ENCODE measurements at places on chromosomes 7 and 10.
A peak's percentile ranks its signal among the peaks of the same experiment; 100 is the strongest.

GRCh38 chr7:46881507-46882127, 700.3 kb downstream of the TNS3 start:
- no peak for DNase-seq

DNA sequence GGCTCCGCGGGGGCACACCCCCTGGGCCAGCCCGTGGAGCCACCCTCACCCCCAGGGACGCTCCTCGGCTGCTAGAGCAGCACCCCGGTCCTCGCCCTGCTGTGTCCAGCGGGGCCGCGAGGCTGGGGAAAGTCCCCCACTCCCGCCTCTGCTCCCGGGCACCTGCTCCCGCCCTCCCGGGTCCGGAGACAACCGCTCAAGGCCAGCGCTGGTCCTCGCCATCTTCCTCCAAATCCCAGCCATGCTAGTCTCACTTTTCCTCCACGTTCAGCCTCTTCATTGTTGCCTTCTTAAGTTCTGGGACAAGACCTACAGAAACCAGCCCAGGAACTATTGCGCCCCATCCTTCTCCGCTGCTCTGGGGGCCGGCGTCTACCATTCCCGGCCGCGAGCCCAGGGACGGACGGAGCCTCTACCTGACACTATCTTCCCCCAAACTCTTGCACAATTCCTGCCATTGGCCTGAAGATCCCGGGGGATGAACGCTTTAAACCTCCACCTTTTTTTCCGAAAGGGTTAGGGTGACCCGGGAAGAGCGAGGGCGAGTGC, 4.8 kb upstream of the KCP start:
- no peak for DNase-seq

DNA sequence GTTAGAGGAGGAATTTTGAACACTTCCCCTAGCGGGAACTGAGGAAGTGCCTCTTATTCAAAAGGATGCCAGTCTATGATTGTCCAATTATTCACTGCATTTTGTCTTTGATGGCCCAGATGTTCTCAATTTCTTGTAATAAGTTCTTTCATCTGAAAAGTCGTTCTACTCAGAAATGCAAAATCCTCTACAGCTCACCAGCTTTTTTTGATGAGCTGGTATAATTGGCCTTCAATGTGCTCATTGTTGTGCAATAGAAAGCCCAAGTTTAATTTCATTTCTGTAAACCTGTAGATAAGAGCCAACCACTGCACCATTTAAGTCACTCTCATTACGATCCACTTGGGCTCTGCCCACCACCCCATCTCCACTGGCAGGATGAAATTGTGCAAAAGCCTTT, 978.7 kb upstream of the AUTS2 start:
- no peak for DNase-seq

- DNase-seq: no peak
Measured at GRCh38 chr10:129952378-129953118, 11.5 kb downstream of the EBF3 start.

DNA sequence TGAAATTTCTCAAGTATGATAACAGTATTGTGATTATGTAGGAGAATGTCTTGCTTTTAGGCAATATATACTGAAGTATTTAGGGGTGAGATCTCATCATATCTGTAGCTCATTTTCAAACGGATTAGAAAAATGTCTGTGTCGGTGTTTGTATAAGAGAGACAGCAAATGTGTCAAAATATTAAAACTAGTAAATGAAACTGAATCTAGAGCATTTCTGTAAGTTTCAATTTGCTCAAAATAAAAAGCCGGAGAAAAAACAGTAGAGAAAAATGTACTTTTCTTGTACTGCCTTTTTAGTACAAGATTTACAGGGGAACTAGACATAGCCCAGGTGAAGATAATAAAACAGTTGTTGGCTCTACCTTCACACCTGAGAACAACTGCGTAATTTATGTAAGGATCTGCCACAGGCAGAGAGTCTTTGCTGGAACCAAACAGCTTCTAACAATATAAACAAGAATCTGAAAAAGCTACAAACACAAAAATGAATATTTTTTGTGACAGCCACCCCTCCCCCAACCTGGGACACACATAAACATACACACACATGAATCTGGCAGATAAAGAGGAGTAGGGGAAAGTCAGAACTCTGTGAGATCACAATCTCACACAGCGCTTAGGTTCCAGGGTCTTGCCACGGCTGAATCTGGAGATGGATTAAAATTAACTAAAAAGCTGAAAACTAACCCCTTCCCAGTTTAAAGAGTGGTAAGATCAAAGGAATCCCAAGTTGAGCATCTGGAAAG, 153.3 kb downstream of the AVL9 start:
- DNase-seq: no peak

DNA sequence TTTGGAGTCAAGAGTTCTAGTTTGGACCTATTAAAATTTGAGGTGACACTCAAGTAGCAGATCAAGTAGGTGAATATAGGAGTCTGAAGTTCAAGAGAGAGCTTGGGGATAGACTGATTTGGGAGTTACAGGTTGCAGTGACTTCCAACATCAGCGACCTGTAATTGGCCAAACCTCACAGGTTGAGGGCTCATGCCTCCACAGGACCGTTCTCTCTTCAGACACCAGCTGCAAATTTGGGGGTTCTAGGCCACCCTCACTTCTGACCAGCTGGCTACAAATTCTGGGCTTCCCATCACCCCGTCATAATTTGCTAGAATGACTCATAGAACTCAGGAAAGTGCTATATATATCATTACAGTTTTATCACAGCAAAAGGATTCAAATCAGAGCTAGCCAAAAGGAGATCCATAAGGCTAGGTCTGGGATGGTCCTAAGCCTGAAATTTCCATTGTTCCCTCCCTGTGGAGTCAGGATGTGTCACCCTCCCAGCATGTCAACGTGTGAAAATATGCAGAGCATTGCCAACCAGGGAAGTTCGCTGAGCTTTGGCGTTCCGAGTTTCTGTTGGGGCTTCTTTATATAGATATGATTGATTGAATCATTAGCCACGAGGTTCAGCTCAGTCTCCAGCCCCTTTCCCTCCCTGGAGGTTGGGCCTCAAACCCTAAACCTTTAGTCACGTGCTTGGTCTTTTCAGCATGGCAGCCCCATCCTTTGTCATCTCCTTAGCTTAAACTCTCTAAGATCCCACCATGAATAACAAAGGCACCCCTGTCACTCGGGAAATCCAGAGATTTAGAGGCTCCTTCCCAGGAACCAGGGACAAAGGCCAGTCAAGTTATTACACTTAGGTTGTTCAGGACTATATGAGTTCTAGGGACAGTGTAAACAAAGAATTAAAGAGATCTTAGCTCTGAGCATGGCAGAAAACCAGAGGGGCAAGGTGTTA, 20.7 kb upstream of the ZNF212 start:
- DNase-seq: no peak

DNA sequence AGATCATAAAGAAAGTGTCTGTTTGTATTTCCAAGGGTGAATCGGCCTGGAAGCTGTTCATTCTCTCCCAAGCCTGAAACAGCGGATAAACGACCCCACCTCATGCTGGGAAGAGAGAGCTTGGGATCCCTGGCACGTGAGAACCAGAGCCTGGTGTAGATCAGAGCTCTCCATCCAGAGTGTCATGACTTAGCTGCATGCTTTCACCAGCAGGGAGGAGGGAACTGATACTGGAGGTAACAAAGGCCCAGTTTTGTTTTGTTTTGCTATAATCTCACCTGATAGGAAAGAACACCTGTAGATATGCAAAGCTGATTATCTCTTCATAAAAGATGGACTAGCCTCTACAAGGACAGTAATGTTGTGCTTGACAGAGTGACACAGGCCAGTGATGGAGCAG, 236.6 kb downstream of the POM121L12 start:
- DNase-seq: no peak

DNA sequence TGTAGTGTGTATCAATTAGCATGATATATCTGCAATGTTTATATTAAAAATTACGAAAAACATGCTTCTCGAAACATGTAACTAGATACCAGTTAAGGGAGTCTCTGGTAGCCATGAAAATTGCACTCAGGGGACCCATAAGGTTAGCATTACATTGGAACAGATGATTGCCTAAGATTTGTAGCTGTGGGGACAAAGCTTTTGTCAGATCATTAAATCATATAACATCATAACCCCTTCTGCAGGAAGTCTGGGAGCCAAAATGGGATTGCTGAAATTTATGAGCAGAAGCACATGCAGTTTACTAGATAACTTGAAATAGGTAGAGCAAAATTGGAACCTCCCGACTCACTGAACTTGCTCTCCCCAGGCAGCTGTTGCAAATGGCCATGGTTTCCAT, 235.0 kb upstream of the IGFBP3 start:
- DNase-seq: no peak

DNA sequence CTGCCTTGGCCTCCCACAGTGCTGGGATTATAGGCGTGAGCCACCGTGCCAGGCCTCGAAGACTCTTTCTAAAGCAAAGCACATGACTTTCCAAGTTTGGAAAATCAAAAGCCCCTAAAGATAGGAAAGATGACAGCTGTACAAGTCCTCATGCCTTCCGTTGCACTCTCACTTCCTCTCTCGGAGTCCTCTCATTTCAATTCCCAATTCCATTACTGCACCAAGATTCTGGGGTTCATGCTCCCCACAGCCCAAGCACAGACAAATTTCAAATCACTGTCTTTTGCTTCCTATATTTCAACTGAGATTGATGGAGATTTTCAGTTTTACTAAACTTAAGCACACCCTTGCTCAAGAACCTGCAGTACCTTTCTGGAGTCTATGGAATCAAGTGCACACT, 10.9 kb upstream of the PLAU start:
- no peak for DNase-seq

DNA sequence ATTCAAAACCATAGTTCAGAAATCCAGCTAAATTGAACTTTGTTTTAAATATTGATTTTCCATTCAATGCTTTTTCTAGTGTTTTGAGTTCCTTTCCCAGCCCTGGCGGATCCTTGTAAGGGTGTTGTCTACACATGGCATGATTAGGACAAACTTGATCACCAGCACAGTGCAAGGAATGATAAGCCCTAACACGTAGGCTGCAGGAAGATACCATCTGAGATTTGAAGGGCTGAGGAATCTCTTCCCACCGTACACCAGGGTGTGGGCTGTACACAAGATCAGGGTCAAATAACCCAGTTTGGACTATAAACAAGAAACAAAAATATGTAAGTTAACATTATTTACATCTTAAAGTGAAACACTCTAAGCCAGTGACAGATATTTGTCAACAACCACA, 27.4 kb downstream of the STEAP4 start:
- no peak for DNase-seq

DNA sequence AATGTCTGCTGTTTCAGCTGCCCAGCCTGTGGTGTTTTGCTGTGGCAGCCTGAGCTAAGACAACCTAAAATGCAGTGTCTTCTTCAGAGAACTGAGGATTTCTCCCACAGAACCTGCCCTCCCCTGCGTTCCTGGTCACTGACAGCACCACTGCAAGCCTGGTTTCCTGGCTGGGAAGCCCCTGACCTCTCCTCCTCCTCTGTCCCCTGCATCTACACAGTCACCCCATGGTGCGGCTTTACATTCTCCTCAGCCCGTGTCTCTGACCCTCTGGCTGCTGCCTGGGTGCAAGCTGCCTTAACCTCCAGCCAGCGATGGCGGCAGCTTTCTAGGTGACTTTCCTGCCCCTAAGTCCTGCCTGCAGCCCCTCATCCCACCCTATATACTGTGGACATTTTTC, 337.3 kb upstream of the ZNF32 start:
- no peak for DNase-seq

DNA sequence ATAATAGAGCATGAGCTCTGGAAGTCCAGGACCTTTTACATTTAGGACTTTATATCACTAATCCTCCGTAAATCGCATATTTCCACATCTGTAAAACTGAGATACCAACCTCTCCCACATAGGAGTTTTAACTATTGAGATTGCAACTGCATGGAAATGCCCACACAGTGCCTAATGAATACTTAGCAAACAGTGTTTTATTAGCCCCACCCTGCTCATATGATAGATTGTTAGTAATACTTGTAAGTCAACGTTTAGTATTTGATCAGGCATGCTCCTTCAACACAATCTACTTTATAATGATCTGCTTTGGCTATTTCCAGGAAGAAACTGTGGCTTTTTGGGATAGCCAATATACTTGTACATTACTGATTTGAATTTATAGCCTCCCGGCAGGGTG, 8.5 kb downstream of the PDZD8 start:
- DNase-seq: no peak

- DNase-seq: no peak
Measured at GRCh38 chr10:79203014-79203644, 134.4 kb downstream of the ZMIZ1 start.

DNA sequence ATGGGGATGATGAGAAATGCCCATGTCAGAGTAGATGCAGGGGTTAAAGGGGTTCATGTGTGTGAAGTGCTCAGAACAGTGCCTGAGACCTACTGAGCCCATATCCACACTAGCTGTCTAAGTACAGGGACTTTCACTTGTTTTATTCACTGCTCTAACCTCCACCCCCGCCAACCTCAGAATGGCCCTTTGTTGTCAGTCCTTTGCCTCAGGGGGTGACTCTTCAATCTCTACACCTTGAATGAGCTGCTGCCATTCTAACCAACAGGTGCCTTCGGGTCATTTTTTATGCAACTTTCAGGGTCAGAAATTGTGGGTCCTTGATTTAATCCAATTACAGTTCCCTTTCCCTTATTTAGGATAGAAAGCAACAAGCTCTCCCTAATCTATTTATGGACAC, 26.2 kb downstream of the VSTM4 start:
- DNase-seq: no peak

DNA sequence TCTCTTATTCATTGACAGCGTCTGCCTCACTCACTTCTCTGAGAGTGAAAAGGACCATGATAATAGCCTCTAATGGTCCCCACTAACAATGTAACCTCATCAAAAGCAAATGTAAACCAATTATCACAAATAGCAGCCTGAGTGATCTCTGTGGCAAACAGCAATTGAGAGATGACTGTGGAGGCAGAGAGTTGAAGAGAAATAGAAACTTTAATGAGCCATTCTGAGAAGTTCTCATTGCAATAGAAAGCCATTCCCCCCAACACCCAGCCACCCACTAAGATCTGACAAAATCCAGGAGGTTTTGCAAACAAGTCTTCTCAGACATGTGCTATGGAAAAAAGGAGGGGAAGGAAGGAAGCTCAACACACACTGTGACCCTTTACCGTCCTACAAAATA, 44.2 kb upstream of the RNF148 start:
- DNase-seq: no peak

- no peak for DNase-seq
Measured at GRCh38 chr7:71251706-71252105, 119.8 kb downstream of the GALNT17 start.

- peak; percentile 90 for DNase-seq
Measured at GRCh38 chr7:106425017-106425719, 140.4 kb upstream of the NAMPT start.

DNA sequence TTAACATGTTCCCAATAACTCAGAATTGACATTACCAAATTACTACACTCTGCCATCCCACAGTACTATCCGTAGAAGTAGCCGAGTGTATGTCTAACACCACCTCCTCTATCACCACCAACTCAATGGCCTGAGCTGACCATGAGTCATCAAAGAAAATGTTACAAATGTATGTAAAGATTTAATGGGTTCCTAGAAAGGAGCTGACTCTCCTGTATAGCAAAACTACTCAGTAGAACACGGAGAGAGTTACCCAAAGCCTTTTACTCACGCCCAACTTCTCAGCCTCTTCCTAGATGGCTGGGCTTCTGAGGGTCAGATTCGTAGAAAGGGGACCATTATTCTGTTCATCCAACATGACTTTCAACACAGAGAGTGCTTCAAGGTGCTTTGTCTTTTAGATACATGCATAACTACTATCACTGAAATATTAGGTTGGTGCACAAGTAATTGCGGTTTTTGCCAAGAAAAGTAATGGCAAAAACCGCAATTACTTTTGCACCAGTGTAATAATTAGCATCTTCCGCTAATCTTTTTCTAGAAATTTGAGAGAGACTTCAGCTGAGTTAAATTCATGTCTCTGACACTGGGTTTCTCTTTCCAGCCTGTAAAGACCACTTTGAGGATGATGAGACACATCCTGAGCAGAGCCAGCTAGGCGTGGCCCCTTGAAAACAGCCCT, 24.0 kb upstream of the NANOS1 start:
- no peak for DNase-seq
